ENCODE measurements at places on chromosomes 6 and 20. TPM values are rescaled to one million over a fixed set of nuclear protein-coding genes. Genes with fewer than 3 reads are reported as not detected.

DNA sequence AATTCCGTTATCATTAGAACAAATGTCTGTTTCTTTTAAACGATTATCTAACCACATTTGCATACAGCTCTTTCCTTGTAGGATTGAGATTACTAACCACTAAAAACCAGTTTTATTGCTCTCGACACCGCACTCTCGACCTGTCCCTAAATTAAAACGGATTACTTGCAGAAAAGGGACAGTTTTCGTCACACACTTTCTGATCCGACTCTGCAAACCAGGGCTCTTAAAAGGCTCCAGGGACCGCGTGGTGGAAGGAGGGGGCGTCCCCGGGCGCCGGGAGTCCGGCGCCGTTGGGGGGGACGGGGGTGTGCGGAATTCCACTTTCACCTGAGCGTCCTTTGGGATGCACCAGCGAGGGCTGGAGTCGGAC, 731 bp downstream of the MAK start:
- no peak for DNase-seq

GRCh38 chr6:5529015-5529414, 267.7 kb downstream of the FARS2 start:
- DNase-seq = no peak

- no peak for DNase-seq
Observed at GRCh38 chr6:110348961-110349690, 9.0 kb downstream of the METTL24 start.

Gene FAM209A
- not detected for total RNA-seq

DNA sequence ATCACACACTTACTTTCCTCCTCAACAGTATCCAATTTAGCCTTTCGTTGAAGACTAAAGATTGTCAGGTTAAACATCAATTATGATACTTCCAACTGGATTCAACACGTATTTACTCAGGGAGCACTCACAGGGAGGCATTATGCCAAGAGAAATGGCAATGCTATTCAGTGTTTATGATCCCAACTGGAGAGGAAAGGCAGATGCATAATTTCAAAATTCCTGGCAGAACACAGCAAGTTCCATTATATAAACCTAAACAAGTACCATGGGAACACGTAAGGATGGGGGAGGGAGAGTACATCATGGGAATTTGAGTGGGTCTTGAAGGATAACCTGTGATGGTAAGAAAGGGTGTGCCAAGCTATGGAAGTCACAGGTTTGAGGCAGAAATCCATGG, 112.7 kb downstream of the ISM1 start:
- no peak for DNase-seq

DNA sequence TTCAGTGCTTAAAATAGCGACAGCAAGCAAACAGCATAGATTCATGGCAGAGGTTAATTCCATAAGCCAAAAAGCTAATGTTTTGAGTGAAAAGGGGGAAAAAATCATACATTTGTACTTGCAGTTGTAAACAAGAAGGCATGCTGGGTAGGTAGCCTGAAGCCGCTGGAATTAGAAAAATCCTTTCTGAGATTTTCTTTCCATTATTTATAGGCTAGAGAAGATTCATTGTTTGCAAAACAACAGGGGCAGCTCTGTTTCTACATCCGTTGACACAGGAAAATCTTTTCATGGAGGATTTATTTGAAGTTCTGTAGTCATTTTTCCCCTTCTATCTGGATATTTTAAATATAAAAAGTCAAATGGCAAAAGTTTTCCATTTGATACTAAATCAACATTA, 843.9 kb downstream of the QKI start:
- no peak for DNase-seq

GRCh38 chr6:121093928-121094327, 240.4 kb downstream of the TBC1D32 start:
- no peak for DNase-seq

GRCh38 chr6:5146398-5146797, 61.3 kb downstream of the PPP1R3G start:
- no peak for DNase-seq

DNA sequence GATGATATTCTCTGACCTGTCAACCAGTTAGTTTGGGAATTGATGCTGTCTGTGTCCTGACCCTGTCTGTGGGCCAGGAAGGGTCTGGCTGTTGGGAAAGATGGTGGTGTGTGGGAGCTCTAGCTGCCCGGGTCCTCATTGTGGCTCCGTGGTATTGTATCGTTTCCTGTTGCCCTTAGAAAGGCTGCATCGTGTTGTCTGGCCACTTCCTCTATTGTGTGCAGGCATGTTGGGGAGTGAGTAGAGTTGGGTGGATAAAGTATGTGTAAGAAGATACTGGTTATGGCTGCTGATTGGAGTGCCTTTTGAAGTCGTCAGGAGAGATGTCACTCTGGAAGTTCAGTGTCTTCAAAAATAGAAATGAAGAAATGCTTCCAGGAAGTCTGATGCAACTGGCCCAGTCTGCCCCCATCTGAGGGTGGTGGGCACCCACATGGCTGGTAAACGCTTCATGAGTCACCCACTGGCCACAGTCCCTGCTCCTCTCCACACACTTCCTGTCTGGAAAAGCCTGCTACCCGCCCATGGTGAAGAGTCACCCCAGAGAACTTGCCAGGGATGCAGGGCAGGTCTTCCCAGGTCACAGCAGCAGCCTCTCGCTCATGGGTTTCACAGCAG, 27.9 kb downstream of the PPARD start:
- peak; percentile 91 for DNase-seq

Gene SLCO4A1
- 49.7 TPM for total RNA-seq

DNA sequence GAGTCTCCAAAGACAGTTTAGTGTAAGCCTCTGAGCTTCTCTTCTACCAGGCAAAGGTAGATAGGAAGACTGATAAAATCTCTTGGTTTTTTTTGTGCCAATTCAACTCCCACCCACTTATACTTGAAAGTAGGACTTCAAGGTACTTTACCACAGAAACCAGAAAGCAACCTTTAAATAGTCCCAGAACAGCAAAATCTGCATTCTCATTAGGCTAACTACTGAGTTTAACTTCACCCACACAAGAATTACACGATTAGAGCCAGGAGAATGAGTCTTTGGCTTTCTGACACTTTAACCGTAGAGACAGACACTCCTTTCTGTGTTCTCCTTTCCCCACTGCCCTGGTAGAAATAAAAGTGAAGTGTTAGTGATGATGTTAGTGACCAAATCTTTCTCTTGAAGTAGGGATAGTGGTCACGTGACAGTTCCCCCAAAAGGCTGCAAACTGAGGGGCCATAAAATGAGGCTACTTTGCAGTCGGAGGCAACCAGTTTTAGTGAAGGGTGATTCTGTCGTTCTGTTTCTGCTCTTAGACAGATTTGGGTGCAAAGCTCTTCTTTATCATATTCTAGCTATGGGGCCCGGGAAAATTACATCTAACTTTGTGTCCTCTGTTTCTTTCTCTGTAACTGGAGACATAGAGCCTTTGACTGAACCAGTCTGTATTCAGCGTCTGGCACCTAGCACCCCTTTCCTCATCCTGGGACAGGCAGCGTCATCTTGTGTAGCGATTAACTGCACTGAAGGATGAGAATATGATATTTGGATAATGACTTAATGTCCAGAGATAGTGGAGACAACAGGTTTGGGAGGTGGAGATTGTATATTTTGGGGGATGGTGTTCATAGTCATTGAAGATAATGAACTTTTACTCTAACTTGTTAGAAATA, 206.4 kb upstream of the CITED2 start:
- no peak for DNase-seq

- no peak for DNase-seq
Observed at GRCh38 chr6:23180504-23181293, 611.3 kb downstream of the HDGFL1 start.

GRCh38 chr6:108955329-108955949, 107.2 kb downstream of the ARMC2 start:
- DNase-seq = no peak

- DNase-seq = no peak
Observed at GRCh38 chr6:80454661-80455365, 348.3 kb downstream of the BCKDHB start.

- no peak for DNase-seq
Observed at GRCh38 chr6:135586388-135586787, 88.8 kb upstream of the AHI1 start.

DNA sequence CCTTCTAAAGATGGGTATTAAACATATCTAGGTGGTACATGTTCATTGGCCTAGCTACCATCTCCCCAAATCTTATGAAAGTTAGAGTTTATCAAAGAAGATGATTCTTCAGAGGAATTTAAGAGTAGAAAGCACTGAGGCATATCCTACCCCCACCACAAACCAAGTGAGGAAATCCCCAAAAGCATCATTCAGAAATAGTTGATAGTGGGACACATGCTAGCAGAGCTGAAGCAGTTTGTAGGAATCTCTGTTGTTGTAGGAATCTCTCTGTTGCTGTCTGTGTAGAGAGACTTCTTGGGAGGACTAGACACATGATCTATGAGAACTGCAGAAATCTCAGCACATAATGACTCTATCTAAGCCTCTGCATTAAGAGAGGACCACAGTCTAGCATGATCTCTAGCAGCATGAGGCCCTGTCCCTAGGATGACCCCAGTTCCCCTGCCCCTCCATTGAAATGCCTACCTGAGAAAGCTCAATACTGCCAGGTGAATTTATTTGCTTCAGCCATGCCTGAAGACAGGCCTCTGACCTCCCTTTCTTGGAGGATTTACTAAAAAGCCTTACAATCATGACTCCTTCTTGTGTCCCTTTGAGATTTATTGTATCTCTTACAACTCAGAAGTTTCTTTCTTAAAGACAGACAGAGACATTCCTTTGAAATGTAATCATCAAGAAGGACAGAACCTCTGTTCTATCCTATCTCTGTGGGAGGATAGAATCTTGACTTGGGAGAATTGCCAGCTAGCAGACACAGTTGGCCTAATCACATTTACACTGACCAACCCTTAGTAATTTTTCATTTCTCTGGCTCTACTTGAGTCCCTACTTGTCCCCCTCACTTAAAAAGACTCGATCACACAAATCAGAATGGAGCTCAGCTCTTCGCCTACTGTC, 582.4 kb downstream of the PHF3 start:
- DNase-seq = peak; percentile 21

GRCh38 chr6:160111806-160112205, 9.8 kb upstream of the SLC22A1 start:
- DNase-seq = no peak

- DNase-seq = no peak
Observed at GRCh38 chr6:41958022-41958856, 16.6 kb upstream of the CCND3 start.

Gene HCK
- 0.34 TPM for total RNA-seq

DNA sequence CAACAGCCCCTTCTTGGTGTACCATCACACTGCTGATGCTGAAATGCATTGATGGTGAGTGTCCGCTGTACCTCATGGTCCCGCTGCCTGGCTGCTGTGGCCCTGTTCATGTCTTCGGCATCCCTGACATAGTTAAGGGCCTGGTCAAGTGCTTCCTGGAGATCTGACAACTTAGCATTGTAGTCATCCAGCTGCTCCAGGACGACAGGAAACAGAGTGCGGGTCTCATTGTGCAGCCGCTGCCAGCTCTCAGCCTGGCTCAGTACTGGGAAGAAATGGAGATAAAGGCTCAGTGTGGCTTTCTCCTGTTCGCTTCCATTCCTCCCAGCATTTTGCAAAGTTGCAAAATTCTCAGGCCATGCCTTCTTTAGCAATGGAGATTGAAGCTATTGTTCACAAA, 81.8 kb downstream of the LAMA4 start:
- no peak for DNase-seq

GRCh38 chr6:4610256-4610655, 165.9 kb upstream of the CDYL start:
- DNase-seq = peak; percentile 50

Measured in kidney epithelial cell (primary cell).